RWPE2 (cell line): ENCODE measurements at places on chromosomes 12 and 14.

- no peak overlapping the region for H3K4me3 ChIP-seq
- no peak for DNase-seq
- H3K4me1 ChIP-seq, result peaks cover 10% of the 10 kb centered on the region
- H3K36me3 ChIP-seq, result no peaks in the 10 kb centered on the region
- no peaks in the 10 kb centered on the region for H3K27me3 ChIP-seq
- no peak overlapping the region for H3K27ac ChIP-seq
Measured at GRCh38 chr12:88544991-88545980, 35.0 kb downstream of the KITLG start.

- no peaks in the 10 kb centered on the region for H3K36me3 ChIP-seq
- DNase-seq, result no peak
- H3K27ac ChIP-seq, result no peak overlapping the region
- no peak overlapping the region for H3K4me3 ChIP-seq
Measured at GRCh38 chr14:69931960-69932359, 52.7 kb downstream of the SMOC1 start.

GRCh38 chr14:31827325-31827724, 249.8 kb upstream of the ARHGAP5 start:
- no peak for DNase-seq
- no peaks in the 10 kb centered on the region for H3K27me3 ChIP-seq
- no peak overlapping the region for H3K27ac ChIP-seq
- no peak overlapping the region for H3K4me3 ChIP-seq
- H3K36me3 ChIP-seq, result peaks cover 6% of the 10 kb centered on the region; the same call in 1 of the 2 replicates

- no peak overlapping the region for H3K27ac ChIP-seq
- no peak overlapping the region for H3K4me3 ChIP-seq
Measured at GRCh38 chr12:84313323-84313675, 599.3 kb downstream of the SLC6A15 start.

GRCh38 chr12:53063708-53064612, 14.1 kb downstream of the TNS2 start:
- H3K27me3 ChIP-seq, result no peaks in the 10 kb centered on the region
- H3K36me3 ChIP-seq, result peaks cover 35% of the 10 kb centered on the region
- no peak overlapping the region for H3K4me3 ChIP-seq
